ENCODE measurements at places on chromosomes 13 and 19.
A peak's percentile ranks its signal among the peaks of the same experiment; 100 is the strongest.

DNA sequence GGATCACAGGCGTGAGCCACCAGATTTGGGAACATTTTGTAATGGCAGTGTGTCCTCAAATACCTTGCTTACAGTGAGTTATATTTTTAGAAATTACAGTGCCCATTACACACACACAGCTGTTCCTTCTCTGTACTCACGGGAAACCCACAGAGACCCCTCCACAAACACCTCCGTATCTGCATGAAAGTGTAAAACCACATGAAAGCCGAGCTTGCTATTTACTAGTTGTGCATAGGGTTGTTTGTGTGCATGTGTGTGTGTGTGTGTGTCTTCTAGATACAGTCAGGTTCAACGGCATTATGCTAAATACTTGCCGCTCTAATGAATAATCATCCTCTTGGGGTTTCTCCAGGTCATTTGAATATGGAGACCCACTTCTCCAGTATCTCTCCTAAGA is 22.3 kb upstream of the LILRA2 start:
- DNase-seq, result no peak

DNA sequence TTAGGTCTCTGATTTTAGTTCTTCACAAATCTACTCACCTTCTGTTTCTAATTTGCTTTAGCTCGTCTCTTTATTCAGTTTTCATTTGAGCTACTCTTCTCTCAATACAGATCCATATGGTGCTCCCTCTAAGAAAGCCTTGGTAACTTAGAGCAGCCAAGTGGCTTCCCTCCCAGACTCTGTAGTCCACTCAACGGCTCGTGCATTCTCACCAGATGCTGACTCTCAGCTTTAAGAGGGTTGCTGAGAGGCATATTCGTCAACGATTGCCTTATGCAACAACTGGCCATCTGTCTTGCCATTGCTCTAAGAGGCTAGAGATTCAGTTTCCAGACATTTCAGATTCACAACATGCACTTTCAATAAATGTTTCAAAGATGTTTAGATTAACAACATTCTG is 785.8 kb upstream of the SLC10A2 start:
- DNase-seq, result peak; percentile 14

- DNase-seq, result no peak
Observed at GRCh38 chr13:67763384-67763783, 533.2 kb upstream of the PCDH9 start.

- DNase-seq, result no peak
Observed at GRCh38 chr19:16969135-16969534, 57.5 kb downstream of the CPAMD8 start.

- DNase-seq, result no peak
Observed at GRCh38 chr13:29805994-29806979, 44.1 kb downstream of the UBL3 start.

- DNase-seq, result no peak
Observed at GRCh38 chr19:50850738-50851137, 4.0 kb upstream of the KLK3 start.

GRCh38 chr19:46060012-46060411 is 19.2 kb upstream of the IGFL4 start:
- no peak for DNase-seq

GRCh38 chr19:17806945-17807344 is 12.0 kb downstream of the B3GNT3 start:
- DNase-seq, result no peak

GRCh38 chr13:66345518-66345810 is 884.7 kb downstream of the PCDH9 start:
- DNase-seq, result no peak

DNA sequence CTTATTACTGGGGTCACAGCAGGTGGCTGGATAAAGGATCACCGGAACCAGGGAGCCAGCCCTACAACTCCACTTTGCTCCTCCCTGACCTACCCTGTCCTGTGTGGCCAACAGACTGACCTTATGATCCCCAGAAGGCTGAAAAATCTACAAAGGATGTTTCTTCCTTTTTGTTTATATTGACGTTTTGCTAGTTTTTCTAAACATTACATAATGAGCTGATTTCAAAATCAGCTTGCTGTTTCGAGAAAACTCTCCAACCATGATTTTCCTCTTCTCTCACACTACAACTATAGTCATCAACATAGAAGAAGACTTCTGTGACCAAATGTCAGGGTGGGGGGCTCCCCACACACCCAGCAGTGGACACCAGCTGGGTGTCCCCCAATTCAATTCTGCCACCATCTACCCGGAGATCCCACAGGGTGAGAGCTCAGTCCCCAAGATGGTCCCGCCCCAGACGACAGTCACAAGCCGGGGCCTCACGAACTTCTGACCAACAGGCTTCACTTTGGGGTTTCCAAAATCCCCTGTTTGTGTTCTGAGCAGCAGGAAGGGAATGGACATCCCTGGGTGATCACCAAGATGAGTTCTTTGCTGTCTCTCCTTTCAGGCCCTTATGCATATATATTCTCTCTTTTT is 35.0 kb downstream of the ZNF536 start:
- DNase-seq, result no peak

DNA sequence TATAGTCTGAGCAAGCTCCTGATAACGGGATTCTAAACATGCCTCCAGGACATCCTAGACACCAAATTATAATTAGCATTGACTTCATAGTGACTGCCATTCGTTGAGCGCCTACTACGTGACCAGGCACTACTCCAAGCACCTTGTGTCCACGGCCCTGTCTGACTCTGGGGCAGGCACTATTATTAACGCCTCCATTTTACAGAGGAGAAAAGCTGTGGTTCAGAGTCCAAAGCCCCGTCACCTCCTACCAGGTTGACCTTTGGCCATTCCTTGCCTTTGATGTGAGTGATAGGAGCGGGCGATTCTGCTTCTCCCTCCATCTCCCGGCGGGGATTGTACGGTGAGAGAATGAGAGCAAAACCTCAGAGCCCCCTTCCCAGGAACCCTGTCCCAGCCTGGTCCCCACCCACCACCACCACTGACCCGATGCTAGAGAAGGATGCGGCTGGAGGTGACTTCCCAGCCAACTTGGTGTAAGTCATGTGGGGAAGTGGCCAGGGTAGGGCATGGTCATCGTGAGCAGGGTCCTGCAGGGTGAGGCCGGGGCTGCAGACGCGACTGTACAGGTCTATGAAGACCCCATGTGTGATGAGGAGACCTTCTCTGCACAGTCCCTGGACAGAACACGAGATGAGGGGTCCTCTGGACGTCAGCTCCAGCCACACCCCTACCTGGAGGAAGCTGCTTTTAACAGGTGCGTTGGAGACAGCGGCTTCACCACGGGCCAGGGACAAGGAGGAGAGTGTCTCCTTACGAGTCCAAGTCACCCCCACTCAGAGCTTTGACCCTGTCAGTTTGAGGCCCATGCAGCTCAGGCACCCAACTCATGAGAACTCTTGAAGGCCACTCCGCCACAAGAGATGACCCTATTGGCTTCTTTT is at the start of gene IGSF23:
TSS of gene IGSF23 (plus strand) at position 269 of the 884 bp plus-strand sequence. CDS start at position 352, 83 bp downstream.
- no peak for DNase-seq

DNA sequence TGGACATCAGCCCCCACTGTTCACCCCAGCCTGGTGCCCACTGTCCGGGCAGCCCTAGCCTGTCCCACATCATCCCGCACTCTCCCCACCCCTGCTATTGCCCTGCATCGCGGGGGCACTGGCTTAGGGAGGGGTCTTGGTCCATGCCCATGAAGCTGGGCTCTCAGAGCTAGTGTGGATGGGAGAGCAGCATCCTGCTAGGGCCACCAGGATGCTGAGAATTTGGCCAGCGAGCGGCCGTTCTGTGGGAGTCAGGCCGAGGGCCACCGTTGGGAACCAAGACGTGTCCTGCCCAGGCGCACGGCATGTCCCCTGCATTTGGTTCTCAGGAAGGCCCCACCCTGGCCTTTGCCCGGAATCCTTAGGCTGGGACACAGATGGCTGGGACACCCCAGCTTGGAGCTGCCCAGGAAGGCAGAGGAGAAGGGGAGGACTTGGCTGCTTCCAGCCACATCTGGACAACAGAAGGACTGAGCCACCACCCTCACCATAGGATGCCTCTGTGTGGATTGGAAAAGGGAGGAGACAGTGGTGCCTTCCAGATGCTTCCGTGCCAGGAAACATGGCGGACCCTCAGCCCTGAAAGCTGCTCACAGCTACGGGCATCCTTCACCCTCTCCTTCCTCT is 14.6 kb downstream of the ADGRE5 start:
- no peak for DNase-seq

DNA sequence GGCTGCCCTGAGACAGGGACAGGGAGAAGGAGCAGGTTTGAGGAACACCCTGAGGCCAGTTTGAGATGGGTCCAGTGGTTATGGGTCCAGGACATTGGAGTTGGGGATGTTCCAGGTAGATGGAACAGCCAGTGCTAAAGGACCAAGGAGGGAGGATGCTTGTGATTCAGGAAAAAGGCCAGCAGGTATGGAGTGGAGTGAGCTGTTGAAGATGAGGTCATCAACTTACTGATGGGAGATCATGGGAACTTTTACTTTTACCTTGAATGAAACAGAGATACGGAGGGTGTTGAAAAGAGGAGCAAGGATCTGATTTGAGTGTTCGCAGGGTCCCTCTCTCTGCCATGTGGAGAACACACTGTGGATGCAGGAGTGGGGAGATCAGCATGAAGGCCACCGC is 25.5 kb downstream of the SPTBN4 start:
- DNase-seq, result no peak

DNA sequence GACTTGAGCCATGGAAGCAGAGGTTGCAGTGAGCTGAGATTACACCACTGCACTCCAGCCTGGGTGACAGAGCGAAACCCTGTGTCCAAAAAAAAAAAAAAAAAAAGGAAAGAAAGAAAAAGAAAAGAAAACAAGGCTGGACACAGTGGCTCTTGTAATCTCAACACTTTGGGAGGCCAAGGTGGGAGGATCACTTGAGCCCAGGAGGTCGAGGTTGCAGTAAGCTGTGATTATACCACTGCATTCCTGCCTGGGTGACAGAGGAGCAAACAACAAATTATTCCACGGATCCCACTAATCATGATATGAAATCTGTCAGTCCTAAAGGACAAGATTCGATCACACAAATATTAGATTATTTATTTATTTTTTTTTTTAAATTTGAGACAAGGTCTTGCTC is 3.1 kb upstream of the MYDGF start:
- DNase-seq, result no peak

- peak; percentile 39 for DNase-seq
Observed at GRCh38 chr13:112443191-112443994, 67.2 kb downstream of the SPACA7 start.

GRCh38 chr13:80972857-80973478 is 632.0 kb upstream of the SPRY2 start:
- DNase-seq, result no peak

DNA sequence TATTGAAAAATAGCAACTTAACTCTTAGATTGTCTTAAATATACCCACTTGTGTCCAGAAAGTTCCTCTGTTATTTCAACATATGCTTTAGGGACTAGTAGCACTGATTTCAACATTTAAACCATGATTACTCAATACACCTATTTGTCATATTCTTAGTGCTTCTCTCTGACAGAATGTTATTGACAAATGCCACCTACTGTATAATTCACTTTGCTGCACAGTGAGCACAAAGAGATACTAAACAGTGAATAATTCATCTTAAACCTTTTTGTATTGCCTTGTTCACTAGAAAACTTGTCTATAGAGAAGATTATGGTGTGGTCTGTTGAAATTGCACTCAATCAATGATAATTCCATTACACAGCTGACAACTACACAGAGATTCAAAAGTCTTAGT is 692.6 kb downstream of the PCDH17 start:
- no peak for DNase-seq

DNA sequence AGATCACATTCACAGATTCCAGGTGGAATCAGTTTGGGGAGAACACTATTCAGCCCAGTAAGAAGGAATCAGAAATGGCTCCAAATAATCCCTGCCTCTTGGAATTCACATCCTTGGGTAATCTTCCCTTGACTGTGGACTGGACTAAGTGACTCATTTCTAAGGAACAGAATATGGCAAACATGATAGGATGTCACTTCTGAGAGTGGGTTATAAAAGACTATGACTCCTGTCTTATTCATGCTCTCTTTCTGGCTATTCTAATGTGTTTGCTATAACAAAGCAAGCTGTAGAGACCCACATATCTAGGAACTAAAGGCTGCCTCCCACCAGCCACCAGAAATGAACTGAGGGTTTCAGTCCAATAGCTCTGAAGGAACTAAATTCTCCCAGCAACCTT is 37.8 kb downstream of the MBD3L2B start:
- no peak for DNase-seq

DNA sequence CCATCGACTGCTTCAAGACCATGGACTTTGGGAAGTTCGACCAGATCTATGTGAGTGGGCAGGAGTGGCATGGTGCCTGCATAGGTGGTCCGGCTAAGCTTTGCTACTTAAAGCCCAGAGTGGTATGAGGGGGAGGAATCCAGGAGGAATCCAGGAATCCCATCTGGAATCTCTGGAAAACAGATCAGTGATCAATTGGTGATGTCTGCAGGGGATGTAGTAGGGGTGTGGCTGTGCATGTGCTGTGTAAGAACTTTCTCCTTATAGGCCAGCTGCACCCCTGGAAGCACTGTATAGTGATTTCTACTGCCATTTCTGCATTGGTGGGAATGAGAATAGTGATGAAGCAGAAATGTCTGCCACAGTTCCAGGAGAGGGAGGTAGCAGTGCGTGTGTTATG is 23.6 kb downstream of the PNPLA6 start:
- DNase-seq, result no peak

DNA sequence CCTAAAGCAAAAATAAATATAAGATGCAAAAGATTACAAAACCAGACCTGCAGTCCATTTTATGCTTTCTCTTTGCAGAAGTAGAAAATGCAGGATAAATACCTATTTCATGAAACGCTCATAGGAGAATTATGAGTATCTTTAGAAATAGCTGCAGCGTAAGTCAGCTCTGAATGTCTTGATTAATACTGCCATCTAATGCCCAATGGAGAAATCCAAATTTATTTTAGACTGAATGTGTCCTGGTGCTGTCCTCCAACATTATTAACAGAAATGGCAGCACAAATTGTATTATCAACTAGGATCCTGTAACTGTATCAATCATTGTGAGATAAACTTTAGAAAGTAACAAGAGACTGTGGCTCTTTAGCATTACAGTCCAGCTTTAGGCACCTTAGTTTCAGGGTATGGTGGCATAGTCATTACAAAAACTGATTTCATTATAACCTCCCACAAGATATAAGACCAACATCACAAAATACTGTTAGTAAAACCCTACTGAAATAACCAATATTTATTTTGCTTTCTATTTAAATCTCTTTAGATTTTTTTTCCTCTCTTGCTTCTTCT is 162.1 kb upstream of the MIR17HG start:
- peak; percentile 58 for DNase-seq

- no peak for DNase-seq
Observed at GRCh38 chr19:29499261-29499920, 26.4 kb upstream of the VSTM2B start.

DNA sequence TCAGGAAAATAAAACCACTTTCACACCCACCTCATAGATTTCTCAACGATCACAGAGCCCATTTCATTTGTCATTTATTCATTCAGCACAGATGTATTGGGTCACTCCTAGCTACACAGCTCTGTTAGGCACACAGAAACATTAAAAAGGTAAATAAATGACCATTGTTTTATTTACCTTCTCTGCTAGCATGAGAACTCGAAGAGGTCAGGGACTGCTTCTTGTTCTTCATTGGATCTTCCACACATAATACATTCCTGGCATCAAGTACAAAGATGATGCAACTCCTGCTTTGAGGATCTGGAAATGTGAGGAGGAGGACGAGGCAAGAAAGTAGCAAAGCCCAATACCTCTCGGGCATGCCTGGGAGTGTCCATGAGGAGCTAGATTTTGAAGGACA is 168.1 kb downstream of the RBM26 start:
- no peak for DNase-seq

- no peak for DNase-seq
Observed at GRCh38 chr13:111657013-111657412, 336.6 kb downstream of the TEX29 start.

GRCh38 chr13:101798437-101798836 is 346.0 kb downstream of the ITGBL1 start:
- DNase-seq, result no peak
